ENCODE measurements at places on chromosomes 11 and 22.

DNA sequence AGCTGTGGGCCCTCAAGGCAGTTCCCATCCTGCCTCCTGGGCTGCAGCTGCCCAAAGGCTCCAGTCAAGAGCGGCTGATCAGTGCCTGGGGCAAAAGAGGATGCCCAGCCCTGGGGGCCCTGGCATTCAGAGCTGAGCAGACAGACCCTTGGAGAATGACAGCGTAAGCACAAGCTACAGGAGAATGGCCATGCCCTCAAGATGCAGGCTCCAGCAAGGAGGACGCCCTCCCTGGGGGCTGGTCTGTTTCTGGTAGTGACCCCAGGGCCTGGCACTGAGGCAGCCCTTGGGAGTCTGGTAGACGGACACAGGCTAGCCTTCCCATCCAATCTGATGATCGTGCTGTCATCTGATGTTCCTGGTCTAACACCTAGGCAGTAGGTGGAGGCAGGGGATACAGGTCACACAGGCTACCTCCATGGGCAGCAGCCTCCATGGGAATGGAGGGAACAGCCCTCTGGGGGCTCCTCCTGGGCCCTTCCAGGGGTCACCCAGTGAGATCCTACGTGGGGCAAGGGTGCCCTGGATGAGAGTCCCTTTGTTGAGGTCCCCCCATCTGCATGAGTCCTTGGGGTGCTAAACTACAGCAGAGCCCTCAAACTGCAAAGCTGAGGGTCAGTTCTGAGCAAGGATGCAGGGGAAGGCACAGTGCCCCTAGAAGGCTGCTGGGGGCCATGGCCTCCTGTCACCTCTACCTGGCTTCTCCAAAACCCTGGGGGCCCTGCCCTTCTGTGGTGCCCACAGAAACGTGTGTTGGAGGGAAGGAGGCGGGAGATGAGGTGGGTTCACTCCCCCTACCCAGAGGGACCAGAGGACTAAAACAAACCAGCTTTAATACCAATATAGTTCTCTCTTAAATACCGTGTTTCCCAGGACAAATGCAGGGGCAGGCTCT lies 10.2 kb upstream of the SF1 start:
- no peak for DNase-seq

- no peak for DNase-seq
Observed at GRCh38 chr11:106950067-106950491, 68.2 kb downstream of the GUCY1A2 start.

GRCh38 chr11:1127664-1128162 lies 30.0 kb upstream of the MUC5AC start:
- DNase-seq: no peak

DNA sequence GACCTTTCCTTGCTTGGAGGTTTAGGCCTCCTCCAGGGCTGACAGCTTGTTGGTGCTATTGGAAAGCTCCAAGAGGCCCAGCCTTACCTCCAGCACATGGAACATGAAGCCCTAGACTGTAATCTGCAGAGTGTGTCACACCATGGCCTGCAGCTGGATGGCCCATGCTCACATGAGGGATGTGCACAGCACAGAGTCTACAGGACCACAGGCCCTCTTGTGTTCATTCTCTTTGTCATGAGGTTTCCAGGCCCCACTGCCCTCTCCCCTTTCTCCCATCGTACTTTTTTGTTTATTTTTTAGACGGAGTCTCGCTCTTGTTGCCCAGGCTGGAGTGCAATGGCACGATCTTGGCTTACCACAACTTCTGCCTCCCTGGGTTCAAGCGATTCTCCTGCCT lies 10.0 kb downstream of the FADS1 start:
- DNase-seq: no peak

All from T-helper 9 cell (primary cell).